Left kidney (tissue), 8 donors: ENCODE measurements at places on chromosomes 4 and X.

GRCh38 chr4:184096561-184097240 is 121.0 kb downstream of the ENPP6 start:
- no peak for DNase-seq

- no peak for DNase-seq
Measured at GRCh38 chr4:117331817-117332216, 246.4 kb upstream of the TRAM1L1 start.

- DNase-seq = peak; percentile 76
Measured at GRCh38 chr4:42398871-42399331, 1.6 kb downstream of the SHISA3 start.

DNA sequence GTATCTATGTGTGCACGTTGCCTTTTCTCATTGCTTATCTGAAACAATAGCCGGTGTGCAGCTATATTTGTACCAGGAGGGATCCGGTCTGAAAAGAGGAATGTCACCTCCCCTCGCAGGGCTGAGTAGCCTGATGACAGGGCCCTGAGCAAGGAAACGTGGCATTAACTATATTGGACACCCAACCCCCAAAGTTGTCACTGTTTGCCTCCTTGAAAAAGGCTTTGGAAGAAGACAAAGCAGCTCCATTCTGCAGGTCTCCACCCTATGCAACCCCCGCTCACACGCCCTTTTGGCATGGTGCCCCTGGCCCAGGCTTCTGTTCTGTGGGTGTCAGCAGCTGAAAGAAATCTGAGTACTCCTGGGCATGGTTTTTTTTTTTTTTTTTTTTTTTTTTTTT is 8.2 kb downstream of the PRRG3 start:
- no peak for DNase-seq

DNA sequence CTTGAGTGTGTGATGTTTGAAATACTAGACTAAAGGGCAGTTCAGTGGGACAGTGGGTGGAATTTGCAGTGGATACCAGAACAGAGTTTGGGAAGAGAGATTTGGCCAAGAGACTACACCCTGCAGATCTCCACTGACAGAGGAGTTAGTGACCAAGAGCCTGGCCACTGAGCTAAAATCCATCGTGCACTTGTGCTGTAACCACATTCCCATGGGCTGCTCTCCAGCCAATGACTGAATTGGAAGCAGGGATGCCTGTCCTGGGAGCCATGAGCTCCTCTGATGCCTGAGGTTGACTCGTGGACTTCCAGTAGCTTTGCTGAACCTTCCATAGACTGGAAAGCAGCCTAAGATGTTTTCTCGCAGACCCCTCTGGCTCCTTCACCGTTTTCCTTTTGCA is 296.1 kb downstream of the TRIML1 start:
- no peak for DNase-seq

GRCh38 chr4:84243685-84244084 is 255.4 kb downstream of the NKX6-1 start:
- no peak for DNase-seq

DNA sequence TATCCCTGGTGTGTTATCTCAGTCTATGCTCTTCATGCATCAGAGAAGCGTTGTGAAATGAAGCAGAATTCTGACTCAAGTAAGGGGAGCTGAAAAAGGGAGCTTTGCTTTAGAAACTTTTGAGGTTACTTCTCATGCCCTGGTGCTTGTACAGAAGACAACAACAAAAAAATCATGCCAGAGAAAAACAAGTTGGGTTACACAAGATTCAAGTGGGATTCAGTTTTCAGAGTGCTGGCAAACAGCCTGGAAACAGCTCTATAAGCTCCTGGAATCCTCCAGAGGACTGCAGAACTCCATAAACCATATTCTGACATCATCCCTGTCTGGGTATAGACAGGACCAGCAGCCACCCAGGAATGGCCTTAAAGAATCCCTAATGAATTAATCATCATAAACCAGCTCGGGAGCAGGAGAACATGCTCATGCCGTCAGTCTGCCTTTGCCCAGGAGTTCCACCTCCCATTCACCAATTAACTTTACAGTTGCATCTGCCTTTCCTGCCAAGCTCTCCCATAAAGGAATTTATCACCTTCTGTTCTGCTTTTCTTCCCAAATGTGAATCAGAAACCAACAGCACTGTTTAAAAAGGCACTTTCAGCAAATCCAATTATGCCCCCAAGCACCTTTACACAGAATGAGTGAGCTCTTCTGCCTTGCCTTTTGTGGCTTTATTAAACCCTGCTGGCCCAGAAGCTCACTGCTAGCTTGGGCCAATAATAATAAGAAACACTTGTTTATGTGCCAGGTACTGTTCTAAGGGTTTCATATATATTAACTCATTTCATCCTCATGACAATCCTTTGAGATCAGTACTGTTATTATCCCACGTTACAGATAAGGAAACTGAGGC is 54.5 kb upstream of the FBXW7 start:
- DNase-seq = no peak

- no peak for DNase-seq
Measured at GRCh38 chr4:148166132-148166591, 276.1 kb downstream of the NR3C2 start.

DNA sequence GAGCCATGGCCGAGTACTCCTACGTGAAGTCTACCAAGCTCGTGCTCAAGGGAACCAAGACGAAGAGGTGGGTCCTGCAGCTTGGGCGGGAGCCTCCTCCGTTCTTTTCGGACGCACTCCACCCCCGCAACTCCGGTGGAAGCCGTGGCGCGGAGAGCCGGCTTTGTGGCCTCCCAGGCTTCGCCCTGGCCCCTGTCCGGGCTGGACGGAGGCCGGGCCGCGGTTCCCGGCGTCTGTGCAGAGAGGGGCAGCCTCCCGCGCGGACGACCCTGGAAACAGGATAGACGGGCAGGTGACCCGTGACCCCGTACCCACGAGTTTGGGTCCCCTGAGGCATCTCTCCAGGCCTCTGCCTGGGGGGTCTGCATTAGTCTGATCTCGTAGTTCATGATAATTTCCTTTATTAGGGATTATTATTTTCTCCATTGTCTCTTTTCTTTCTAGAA is 356 bp downstream of the FRG1 start:
- no peak for DNase-seq

- DNase-seq = no peak
Measured at GRCh38 chr4:683247-683897, 5.6 kb downstream of the SLC49A3 start.

- DNase-seq = no peak
Measured at GRCh38 chr4:10716163-10716562, 31.6 kb upstream of the CLNK start.

- no peak for DNase-seq
Measured at GRCh38 chr4:7904952-7905915, 34.4 kb downstream of the AFAP1 start.

DNA sequence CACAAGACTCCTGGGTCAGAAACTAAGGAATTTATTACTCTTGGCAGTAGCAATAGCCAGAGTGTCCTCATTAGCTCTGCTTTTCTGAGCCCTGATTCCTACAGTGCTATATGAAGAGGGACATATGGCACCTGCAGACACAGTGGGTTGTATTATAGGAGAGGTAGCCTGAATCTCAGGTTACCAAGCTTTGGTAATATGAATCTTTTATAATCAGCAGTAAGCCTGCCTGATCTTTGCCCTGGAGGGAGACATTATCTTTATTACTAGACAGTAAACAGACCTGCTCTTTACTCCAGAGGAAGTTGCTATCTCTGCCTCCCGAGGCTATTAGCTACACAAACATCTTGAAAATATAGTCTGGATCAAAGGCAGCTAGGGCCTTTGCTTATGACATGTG is 62.5 kb upstream of the HOPX start:
- no peak for DNase-seq

DNA sequence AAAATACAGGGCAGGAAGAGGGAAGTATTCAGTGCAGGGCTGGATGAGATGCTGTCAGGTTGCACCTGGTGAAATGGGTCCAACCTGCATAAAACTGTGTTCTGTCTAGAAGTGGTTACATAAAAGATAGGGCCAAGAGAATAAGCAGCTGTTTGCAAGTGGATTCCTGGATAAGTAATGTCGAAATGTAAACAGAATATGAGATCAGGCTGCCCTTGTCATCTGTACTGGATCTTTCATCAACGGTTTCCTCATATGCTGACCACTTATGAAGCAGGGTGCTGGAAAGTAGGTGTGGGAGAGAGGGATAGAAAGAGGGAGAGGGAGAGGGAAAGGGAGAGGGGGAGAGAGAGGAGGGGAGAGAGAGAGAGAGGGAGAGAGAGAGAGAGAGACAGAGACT is 349.8 kb upstream of the CPEB2 start:
- no peak for DNase-seq

DNA sequence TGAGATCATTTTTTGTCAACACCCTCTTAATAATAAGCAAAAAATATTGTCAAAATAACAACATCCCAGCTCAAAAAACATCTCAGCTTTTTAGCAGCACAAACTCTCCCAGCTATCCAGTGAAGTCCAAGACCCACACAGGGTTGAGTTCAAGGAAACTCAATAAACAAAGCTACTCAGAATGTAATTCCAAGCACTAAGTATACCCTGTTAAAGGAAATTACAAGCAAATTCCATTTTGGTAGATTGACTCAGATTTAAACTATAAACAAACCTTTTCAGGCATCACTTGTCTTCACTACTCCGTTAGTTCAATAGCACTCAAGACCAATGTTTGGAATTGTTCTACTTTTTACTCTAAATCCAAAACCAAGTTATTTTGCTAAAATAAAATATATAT is 506.0 kb upstream of the INTU start:
- no peak for DNase-seq

DNA sequence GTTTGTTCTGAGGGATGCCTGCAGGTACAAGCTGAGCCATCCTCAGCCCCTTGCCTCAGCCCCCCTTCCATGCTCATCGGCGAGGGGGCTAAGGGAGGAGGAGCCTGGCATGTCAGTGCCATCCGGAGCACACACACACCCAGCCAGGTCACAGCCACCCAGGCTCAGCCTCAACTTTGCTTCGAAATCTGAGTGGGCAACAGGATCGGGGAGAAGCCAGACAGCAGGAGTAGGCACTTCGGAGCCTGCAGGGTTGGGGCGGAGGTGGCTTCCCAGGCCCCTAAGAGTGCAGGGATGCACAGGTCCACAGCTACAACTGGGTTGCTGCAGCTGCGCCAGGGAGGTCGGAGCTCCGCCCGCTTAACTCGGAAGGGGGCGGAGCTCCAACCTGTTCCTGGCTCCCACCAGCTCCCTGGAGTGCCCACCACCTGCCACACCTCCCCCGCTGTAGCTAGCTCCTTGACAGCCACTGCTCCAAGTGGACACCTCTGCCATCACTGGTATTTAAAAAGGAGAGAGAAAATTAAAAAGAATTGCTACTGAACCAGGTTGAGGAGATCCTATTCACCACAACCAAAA is 192.9 kb upstream of the GALNT7 start:
- no peak for DNase-seq

GRCh38 chrX:17876135-17876534 is 15.0 kb upstream of the RAI2 start:
- DNase-seq = no peak

DNA sequence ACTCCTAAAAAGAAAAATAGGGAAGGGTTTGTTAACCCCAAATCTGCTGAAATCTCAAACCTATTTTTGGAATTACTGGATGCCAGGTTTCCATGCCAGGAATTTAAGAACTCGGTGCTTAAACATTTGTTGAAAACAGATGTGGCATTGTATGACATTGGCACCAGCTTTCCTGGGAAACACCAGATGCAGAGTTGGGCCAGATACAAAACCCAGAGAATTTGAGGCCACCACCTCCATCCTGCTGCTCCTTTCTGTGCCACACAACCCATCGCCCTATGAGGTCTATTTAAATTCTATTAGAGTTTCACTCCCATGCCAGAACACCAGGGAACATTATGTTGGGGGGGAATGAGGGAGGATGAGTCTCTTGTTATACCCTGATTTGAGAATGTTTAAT is 71.7 kb downstream of the ARAP2 start:
- DNase-seq = no peak

GRCh38 chrX:139642241-139642927 is 65.6 kb downstream of the MCF2 start:
- DNase-seq = no peak

DNA sequence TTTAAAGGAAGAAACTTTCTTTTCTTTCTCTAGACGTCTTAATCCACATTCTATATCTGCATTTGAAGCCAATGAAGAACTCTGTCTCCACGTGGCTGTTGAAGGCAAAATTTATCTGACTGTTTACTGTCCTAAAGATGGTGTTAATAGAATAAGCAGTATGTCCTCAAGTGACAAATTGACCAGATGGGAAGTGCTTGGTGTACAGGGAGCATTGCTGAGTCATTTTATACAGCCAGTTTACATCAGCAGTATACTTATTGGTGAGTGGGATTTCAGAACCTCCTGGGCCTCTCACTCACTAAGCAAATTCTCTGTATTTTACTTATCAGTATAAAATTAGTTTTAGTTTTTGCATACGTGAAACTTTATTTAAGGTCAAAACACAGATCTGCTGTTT is 33.7 kb downstream of the ADAD1 start:
- DNase-seq = no peak

- DNase-seq = no peak
Measured at GRCh38 chr4:3372933-3373465, 68.8 kb upstream of the HGFAC start.

DNA sequence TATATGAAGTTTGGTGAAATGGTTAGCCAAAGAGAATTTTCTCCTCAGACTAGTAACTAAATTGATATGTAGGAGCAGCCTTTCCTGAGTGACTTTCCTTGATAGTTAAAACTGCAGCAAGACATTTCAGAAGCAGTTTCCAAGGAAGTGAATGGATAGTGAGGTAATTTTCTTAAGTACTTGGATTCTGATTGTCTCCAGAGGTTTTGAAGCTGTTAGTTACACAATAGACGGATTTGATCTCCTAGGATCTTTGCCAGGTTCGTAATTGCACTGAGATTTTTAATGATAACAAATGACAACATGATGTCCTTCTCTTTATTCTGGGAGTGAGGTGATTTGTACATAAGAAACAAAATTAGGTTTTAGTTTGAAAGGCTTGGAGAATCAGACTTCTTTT is 29.2 kb downstream of the PRRG1 start:
- DNase-seq = no peak

DNA sequence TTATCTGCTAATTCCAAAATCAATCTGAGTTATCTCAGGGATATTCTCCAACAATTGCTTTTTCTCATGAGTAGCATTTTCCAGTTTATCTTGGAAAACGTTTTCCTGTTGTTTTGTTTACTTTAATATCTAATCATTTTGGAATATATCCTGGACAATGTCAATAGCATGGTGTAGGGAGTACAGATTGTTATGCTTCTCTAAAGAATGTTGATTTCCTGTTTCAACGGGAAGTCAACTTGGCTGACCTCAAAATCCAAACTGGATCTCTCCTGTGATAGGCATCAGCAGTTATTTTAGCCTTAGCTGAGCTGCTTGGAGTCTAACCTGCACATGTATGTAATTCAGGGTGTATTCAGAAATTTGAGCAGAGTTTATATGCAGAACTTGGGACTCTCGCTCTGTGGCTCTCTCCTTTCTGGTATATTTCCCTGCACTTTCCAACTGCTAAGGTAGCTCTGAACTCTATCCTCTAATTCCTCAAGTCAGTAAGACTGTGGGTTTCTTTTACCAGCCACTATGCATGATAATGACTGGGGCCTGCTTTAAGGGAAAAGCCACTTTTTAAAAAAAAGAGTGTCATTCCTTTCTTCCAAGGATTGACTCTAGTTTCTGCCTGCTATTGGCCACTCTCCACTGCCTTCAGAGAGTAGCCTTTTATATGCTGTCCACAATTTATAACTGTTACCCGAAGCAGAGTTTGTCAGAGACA is 7.7 kb downstream of the PRSS48 start:
- no peak for DNase-seq

GRCh38 chrX:8729811-8730210 is 2.1 kb downstream of the ANOS1 start:
- DNase-seq = no peak

- DNase-seq = no peak
Measured at GRCh38 chr4:153294631-153295030, 49.9 kb upstream of the MND1 start.
